ENCODE measurements at places on chromosomes 1 and 21.

GRCh38 chr1:31227891-31228568 lies 11.7 kb downstream of the NKAIN1 start:
- DNase-seq: no peak

DNA sequence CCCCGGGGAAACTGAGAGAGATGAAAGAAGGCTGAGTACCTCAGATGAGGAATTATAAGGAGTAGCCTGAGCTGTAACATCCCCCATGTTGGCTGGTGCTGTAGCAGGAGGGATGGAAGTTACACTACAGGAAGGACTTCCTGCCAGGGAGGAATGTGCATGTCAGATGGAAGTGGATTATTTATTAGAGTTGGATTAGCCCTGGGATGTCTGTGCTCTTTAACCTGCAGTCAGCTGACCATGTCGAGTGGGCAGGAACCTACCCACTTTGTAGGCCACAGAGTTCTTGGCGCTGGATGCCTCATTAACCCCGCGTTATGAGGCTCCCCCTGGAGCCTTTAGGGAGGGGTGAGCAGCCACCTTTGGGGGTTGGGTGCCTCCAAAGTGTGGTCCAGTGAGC lies 757 bp upstream of the SEMA4A start:
- DNase-seq: peak; percentile 15

GRCh38 chr1:152104854-152105253 lies 10.4 kb downstream of the TCHH start:
- no peak for DNase-seq

GRCh38 chr1:113073479-113073950 lies 517 bp downstream of the LRIG2 start:
- DNase-seq: peak; percentile 30

DNA sequence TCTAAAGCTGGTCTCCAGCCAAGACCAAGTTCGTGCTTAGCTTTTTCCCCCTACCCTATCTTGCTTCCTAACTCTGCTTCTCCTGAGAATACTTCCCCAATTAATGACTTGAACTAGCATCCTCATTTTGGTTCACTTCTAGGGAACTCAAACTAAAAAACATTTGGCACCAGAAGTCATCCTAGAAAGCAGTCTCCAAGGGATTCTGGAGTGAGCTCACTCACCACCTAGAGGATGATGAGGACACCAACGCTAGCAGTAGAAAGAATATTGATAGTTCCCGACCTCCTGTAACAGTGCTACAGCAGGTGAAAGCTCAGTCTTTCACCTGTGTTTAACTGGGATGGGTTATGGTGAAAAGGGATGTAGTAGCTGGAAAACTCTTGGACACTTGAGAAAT lies 4.7 kb upstream of the PSMB2 start:
- peak; percentile 40 for DNase-seq

DNA sequence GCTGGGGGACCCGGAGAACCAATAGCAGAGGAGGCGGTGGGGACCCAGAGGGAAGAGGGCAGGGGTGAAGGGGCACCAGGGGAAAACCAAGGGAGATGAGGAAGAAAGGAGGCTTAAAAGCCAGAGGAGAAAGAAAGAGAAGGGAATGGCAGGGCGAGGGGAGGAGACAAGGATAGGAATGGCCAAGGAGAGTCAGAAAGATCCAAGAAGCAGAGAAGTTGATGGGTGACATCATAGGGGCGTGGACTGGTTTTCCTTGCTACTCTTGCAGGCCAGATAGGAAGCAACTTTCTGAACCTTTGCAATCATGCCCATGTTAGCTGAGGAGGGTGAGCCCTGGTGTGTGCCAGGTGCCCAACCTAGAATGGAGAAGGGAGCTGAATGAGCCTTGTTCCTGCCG lies 5.4 kb downstream of the NPR1 start:
- no peak for DNase-seq

GRCh38 chr1:4150262-4150661 lies 250.2 kb upstream of the C1orf174 start:
- DNase-seq: no peak

DNA sequence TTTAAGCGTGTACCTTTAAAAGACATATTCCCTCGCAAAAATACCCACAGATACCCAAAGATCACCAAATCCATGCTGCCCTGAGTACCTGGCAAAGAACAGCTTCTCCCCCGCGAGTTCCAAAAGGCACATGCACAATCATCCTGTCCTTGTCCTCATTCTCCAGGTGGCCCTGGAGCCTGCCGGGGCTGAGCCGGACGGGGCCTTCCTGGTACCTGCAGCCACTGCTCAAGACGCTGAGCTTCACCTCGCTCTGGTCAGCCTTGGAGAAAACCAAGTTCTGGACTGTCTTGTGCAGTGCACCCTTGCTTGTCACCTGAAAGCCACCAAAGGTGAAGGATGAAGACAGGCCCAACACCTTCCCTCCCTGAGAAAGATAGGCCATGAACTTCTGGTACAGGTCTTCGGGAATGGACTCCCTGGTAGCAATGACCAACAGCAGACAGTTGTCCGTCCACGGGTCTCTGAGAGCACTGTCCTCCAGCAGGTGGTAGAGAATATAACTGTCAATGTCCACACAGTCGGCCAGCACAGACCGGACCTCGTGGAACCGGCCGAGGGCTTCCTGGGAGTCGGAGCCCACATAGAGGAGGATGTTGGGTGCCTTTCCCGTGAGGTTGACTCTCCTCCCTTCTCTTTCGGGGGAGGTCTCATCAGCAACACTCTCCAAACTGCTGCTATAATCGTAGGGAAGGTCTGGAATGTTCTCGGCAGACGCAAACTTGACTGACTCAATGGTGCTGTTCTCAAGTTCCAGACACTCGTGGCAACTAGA lies 29.9 kb downstream of the HLCS start:
- no peak for DNase-seq

- DNase-seq: no peak
Measured at GRCh38 chr1:27980216-27980845, 20.6 kb downstream of the XKR8 start.

- no peak for DNase-seq
Measured at GRCh38 chr21:28916150-28916893, 76.4 kb downstream of the LTN1 start.

GRCh38 chr1:101980974-101981373 lies 15.8 kb downstream of the OLFM3 start:
- no peak for DNase-seq

GRCh38 chr1:7421471-7422075 lies 349.5 kb upstream of the VAMP3 start:
- DNase-seq: no peak

DNA sequence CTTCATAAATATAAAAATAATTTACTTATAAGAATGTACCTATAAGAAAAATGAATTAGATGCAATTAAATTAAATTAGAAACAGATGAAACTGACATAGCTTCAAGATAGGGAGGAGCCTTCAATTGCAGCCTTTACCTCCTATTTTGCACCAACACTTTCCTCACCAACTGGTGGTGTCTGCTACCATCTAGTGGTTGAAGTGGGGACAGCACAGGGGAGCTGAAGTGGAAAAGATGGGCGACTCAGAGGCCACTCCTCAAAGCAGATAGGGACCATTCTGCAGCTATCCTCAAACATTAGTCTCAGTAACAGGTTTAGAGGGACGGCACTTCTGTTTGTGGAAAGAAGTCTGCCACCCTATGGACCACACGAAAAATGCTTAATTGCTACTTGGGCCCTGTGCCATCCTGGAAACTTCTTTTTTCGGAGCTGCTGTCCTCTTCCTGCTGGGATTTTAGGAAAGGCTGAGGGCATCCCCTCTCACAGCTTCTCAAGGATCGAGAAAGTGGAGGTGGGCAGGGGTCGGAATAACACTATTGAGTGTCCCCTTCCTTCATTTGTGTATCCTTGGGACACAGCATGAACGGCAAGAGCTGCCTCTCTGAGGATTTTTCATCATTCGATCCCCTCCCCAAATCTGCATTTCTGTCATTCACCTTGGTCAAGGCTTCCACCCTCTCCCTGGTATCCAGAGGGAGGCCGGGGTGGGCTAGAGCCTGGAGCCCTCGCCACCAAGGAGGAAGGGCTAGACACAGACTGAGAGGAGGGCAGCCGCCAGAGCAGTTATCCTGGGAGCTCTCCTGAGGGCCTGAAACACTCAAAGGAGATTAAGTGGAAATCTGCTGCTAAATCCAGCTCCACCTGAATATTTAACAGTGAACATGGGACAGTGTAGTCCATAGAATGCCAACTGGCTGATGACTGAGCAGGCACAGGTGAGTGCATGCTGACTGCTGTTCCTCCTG lies 9.6 kb downstream of the PROK1 start:
- peak; percentile 90 for DNase-seq

- peak; percentile 85 for DNase-seq
Measured at GRCh38 chr1:176826265-176826664, 338.2 kb downstream of the ASTN1 start.

DNA sequence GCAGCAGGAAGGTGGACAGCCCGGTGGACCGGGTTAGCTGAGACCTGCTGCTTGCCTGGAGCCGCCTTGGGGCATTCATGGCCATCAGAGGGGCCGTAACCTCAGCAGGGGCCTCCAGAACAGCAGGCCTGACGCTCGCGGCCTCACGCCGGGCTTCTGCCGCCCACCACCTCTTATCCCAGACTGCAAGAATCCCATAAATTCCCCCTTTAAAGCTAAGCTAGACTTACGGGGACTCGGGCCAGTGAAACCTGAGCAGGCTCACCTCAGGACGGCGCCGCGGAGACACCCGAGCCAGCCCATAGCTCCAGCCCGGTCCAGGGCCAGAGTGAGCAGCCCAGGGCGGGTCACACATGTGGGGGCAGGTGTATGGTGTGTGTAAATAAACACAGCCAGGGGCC lies 132.3 kb downstream of the GLIS1 start:
- DNase-seq: no peak

DNA sequence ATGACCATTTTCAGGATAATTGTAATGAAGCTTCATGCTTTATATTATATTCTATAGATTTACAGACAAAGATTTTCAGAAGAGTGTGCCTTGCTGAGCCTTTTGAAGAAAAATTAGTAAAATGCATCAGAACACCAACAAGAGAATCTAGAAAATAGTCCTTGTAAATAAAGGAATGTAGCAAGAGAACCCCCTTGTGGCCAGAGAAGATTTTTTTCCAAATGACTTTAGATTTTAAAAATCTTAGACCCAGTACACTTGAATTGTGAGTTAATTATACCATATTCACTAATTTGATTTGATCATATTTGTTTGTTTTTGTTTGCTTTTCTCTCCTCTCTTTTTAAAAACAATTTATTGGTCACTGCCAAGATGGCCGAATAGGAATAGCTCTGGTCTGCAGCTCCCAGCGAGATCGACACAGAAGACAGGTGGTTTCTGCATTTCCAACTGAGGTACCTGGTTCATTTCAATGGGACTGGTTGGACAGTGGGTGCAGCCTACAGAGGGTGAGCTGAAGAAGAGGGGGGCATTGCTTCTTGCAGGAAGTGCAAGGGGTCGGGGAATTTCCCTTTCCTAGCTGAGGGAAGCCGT lies 12.8 kb upstream of the IFI44L start:
- DNase-seq: peak; percentile 50

DNA sequence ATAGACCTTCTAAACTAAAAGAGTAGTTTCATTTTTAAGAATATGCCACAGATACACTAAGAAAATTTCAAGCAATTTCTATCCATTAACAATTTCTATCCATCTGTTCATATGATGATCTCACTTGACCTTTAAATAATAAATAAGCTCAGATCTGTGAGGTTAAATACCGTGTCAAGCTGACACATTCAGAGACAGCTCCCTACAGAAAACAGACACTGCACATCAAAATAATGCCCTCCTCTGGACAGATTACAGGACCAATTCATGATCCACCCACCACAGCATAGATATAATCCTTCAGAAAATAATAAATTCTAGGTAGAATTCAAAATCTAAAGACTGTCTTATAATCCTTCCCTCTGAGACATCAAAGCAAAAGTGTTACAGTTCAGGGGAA lies 49.4 kb upstream of the SEC16B start:
- no peak for DNase-seq

DNA sequence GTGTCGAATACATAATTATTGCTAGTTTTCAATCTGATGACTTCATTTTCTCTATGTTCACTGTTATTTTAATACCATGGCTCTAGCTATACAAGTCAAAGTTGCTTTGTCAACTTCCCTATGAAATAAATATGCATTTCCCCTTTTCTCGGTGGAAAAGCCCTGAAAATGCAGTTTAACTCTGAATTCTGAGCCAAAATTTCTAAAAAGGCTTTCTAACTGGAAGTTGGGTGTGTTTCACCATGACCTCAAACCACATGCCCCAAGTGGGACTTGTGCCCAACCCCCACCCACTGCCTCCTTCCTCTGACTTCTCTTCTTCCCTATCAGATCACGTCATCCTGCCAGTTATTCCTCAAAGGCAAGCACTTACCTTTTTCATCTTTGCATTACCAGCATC lies 8.9 kb downstream of the MKNK1 start:
- no peak for DNase-seq

DNA sequence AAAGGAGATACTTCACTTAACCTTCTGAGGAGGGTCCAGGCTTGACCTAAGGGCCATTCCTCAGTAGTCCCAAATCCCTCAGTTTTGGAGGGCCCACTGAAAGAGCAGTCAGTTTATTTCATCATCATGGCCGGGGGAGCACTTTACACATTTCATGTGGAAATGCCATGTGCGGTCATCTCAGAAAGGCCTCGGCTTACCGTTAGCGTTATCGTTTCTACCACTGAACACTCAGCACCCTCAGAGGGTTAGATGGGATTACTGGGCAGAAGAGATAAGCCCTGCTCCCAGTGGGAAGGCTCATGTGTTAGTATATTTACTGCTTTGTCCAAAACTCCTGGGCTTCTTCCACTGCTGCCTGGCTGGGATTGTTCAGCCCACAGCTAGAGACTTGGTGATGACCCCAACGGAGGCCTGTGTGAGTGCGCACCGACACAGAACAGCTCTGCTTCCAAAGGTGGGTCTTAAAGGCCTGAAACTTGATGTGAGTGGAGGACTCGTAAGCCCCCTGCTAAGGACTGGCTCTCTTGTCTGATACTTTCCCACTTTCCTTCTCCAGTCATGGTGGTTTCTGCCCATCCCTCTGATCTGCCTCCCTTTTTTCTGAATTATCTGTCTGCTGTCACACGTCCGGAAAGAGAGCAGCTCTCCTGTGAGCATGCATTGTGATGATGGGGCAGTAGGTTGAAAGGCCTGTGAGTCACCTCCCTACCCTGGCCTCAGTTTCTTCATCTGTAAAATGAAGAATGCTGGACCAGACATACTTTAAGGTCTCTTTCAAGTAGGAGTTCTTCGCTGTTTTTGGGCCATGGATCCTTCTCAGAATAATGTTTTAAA lies 284.5 kb downstream of the ASTN1 start:
- no peak for DNase-seq

DNA sequence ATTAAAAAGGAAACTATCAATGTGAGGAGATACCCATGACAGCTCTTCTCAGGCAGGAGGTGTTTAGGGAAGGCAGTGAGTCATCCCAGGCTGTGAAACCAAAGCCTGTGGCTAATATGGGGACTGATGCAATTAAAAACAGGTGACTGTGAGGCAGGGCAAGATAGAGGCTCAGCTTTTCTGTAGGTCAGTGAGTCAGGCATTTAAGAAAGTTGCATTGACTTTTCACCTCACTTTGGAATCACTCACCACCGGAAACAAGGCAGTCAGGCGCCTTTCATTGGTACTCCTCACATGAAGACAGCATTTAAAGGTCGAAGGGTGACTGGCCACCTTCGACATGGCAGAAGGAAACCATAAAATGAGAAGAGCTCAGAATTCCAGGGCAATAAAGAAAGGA lies 54.5 kb downstream of the PAPPA2 start:
- DNase-seq: no peak

- DNase-seq: no peak
Measured at GRCh38 chr1:199101635-199102034, 462.8 kb downstream of the PTPRC start.

All from NCI-H510A treated with DMSO at 0.1 percent for 48 hours (cell line).